ENCODE measurements at places on chromosomes 1 and 21.

DNA sequence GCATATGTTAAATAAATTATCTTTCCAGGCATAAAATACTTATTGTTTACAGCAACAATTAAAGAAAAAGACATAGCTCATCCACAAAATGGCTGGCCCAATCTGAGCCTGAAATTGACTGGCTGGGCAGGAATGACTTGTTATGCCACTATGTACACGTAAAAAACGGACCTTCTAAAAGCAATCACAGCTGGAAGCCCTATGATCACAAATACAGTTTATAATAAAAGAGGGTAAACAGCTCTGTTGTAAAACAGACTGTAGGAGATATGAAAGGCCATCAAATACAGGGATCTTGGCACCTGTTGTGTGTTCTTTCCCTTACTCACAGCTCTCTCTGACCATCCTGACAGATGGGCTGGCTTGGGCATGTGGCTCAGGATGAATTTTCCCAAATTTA lies 70.5 kb upstream of the DMRTA2 start:
- no peak for DNase-seq

GRCh38 chr1:109719337-109719837 lies 7.3 kb downstream of the GSTM5 start:
- no peak for DNase-seq

GRCh38 chr21:43274022-43274945 lies 105.5 kb downstream of the CRYAA start:
- DNase-seq, result no peak

GRCh38 chr1:81679942-81680341 lies 120.8 kb upstream of the ADGRL2 start:
- DNase-seq, result no peak

- DNase-seq, result no peak
These were observed 75.1 kb upstream of the PTGFRN start for GRCh38 chr1:116834595-116834994.

- DNase-seq, result peak; percentile 79
These were observed 16.1 kb upstream of the SLAMF6 start for GRCh38 chr1:160538985-160539651.

GRCh38 chr1:11046270-11046566 lies 821 bp downstream of the MASP2 start:
- no peak for DNase-seq

DNA sequence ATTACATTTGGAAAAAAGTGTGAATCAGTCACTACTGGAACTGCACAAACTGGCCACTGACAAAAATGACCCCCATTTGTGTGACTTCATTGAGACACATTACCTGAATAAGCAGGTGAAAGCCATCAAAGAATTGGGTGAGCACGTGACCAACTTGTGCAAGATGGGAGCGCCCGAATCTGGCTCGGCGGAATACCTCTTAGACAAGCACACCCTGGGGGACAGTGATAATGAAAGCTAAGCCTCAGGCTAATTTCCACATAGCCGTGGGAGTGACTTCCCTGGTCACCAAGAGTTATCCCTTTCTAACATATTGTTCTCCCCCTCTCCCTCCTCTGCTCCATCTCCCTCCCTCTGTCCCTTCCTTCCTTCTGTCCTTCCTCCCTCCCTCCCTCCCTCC lies 47.7 kb upstream of the RHOU start:
- no peak for DNase-seq

DNA sequence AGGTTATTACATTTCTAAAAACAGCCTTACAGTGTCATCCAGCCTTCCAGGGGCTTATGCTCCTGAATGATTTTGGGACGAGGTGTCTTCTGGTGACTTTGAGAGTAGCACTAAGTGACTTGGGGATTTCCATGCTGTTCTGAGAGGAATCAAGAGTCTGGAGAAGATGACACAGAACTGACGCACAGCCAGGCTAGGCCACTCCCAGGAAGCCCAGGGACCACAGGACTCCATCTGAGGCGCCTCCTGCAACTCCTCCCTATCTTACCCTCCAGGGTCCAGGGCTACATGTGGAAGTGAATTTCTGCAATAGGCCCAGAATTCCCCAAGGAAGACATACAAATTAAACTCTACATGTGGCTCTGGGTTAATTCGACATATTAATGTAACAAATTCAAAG lies 92.5 kb downstream of the SLC25A24 start:
- DNase-seq, result no peak

DNA sequence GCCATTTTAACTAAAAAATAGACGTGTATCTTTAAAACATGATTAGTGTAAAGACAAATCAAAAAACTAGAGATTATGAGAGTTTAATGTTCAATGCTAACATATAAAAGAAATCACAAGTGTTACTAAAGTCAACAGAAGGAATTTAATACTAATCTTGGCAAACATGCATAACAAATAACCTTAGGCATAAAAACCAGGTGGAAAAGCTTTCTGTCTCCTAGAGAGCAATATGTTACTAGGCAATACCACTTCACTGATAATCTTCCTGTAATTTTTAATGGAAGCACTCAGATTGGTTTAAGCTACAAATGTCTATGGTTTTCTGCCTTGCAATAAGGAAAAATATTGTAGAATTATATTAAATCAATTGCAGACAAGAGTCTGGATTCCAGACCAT lies 121.9 kb downstream of the NME7 start:
- DNase-seq, result no peak

GRCh38 chr21:15397258-15397657 lies 332.5 kb upstream of the NRIP1 start:
- no peak for DNase-seq

DNA sequence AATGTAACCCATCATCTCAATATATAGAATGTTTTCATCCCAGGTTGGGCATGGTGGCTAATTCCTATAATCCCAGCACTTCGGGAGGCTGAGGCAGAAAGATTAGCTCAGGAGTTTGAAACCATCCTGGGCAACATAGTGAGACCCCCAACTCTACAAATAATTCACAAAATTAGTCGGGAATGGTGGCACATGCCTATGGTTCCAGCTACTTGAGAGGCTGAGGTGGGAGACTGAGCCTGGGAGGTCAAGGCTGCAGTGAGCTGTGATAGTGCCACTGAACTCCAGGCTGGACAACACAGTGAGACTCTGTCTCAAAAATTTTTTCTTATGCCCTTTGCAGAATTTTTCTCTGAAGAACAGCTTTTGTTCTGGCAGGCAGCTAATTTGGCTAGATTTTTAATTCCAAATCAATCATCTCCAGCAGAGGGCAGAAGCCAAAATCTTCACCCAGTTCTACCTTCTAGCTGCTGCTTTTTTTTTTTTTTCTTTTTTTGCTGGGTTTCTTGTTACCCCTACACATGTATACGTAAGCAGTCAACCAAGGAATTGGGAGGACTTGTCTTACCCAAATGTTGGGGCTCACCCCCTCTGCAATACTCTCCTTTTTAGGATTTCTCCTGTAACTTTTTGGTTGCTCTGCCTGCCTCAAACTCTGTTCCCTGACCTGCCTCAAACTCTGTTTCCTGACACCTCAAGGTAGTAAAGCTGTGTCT lies 2.7 kb upstream of the RAD54L start:
- peak; percentile 33 for DNase-seq

- DNase-seq, result no peak
These were observed 115.8 kb upstream of the PBX1 start for GRCh38 chr1:164443166-164443565.

DNA sequence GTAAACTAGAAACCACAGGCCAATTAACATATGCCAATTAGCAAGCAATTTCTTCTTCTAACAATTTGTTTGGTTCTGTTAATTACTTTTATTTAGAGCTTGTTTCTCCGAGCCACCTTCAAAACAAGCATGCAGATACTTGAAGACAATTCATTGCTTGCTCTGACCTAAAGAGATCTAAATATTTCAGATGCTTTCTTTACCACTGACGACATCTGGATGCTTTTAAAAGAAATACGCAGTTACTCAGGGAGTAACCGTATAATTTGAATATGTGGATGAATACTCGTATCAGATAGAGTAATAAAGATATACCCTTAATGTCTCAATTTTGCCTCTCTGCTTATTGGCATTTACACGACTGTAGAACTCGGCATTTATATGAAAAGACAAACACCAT lies 390.0 kb downstream of the DISC1 start:
- DNase-seq, result peak; percentile 31

GRCh38 chr1:66925558-66925910 lies 744 bp downstream of the MIER1 start:
- no peak for DNase-seq

- DNase-seq, result no peak
These were observed 14.0 kb downstream of the KRTAP21-2 start for GRCh38 chr21:30733026-30733425.

GRCh38 chr21:24995216-24995615 lies 612.1 kb downstream of the MRPL39 start:
- no peak for DNase-seq

GRCh38 chr1:215076322-215076721 lies 6.2 kb upstream of the KCNK2 start:
- no peak for DNase-seq

- no peak for DNase-seq
These were observed 31.8 kb downstream of the RAB4A start for GRCh38 chr1:229302740-229303139.

- DNase-seq, result peak; percentile 66
These were observed 77.3 kb upstream of the PTGFRN start for GRCh38 chr1:116832308-116832931.

GRCh38 chr1:164660775-164661174 lies 101.8 kb downstream of the PBX1 start:
- DNase-seq, result no peak

- no peak for DNase-seq
These were observed 250.0 kb downstream of the FOXD2 start for GRCh38 chr1:47687631-47688460.

GRCh38 chr1:110540891-110541685 lies 22.1 kb upstream of the KCNA10 start:
- DNase-seq, result no peak

- no peak for DNase-seq
These were observed 9.0 kb downstream of the DYNLT5 start for GRCh38 chr1:66761221-66761620.

- DNase-seq, result no peak
These were observed 10.7 kb upstream of the ERO1B start for GRCh38 chr1:236292425-236292824.

DNA sequence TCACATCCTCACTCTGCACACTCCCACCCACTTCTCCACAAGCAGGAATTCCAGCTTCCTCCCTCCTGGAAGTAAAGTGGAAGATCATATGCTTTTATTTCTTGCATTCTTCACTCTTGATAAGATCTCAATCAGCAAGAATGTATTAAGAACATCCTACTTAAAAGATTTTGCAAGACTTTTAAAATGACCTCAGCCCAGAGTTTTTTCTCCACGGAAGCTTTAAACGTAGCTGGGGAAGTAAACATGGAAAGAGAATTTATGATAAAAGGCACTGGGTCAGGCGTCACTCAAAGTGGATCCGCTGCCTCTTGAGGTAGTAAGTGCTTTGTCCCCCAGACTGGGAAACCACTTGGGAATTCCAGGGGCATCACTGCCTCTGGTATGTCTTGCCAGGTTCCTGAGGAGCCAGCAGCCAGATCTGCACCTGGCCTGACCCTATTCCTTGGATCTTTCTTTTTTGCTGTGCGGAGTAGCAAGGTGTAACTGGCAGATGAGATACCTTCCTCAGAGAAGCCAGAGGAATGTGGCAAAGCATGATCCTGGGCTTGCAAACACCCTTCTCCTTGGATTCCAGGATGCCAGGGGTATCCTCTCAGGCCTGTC lies 33.9 kb downstream of the CDK18 start:
- no peak for DNase-seq

DNA sequence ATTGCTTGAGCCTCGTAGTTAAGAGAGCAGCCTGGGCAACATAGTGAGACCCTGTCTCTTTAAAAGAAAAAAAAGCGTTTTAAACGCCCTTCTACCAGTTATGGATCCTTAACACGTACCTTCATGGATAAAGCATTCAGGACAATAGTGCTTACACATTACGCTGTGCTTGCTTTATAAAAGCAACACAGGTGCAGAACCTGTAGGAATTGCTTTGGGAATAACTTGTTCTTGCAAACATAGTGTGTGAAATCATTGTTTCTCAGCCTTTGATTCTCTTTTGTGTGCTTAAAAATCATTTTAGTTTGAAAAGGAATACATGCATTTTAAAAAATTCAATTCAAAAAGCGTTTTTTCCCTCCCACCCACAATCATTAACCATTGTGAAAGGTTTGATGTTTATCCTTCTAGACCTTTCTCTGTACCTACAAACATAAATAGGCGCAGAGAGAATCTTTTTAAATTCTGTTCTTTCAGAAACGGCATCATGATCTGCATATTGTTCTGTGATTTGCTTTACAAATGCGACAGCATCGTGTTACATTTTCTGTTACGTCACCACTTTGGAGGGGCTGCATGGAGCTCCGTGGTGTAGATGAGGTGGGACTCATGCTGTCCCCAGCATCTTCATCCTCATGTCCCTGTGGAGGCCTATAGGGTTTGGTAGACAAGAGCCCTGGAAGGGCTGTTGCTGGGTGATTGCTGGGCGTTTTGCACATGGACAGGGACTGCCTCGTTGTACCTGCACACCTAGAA lies 54.6 kb downstream of the SPSB1 start:
- DNase-seq, result no peak

GRCh38 chr1:208093754-208094719 lies 150.1 kb downstream of the PLXNA2 start:
- no peak for DNase-seq

- no peak for DNase-seq
These were observed 149.6 kb downstream of the PTPRU start for GRCh38 chr1:29385966-29386365.

DNA sequence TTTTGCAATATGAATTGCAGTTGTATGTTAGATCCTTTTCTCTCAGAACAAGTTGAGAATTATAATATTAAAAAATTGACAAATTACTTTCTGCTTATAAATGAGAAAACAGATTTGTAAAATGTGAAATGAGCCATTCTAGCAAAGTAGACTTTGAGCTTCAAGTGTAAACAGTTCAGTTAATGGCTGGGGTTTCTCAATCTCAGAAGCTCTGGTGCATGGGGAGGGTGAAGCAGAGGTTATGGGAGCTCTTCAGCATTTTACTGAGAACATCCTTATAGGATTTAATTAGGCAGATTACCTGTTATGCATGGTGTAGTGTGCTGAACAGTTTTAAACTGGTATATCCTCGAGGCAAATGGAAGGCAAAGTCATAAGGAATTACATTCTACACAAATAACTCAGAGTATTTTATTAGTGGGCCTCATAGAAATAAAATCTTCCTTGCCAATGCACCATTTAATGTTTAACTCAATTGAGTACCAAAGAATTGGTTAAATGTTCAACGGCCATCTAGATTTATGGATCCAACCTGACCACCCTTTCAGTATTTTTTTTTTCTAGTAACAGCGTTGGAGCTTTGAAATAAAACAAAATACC lies 1143.6 kb upstream of the ADGRL2 start:
- DNase-seq, result no peak

GRCh38 chr1:145889722-145890121 lies 4.1 kb upstream of the ANKRD35 start:
- no peak for DNase-seq

- peak; percentile 35 for DNase-seq
These were observed 101.2 kb downstream of the AKT3 start for GRCh38 chr1:243748706-243749283.

- DNase-seq, result no peak
These were observed 290.4 kb downstream of the GRIK1 start for GRCh38 chr21:29649406-29649814.

- DNase-seq, result no peak
These were observed 446 bp upstream of the DEPDC1 start for GRCh38 chr1:68497358-68497698.

Measured in NCI-H526 treated with DMSO at 0.1 percent for 48 hours (cell line).